CMK (cell line): ENCODE measurements at places on chromosomes 16 and 17.

- DNase-seq = no peak
Observed at GRCh38 chr16:8972843-8973586, 9.3 kb upstream of the USP7 start.

- DNase-seq = no peak
Observed at GRCh38 chr16:695355-696089, 5.3 kb upstream of the WDR24 start.

GRCh38 chr17:77464988-77465357, 324.2 kb downstream of the SEC14L1 start:
- no peak for DNase-seq

- no peak for DNase-seq
Observed at GRCh38 chr17:6126768-6127167, 56.6 kb downstream of the WSCD1 start.

GRCh38 chr17:56880571-56880970, 33.3 kb downstream of the TRIM25 start:
- DNase-seq = no peak

DNA sequence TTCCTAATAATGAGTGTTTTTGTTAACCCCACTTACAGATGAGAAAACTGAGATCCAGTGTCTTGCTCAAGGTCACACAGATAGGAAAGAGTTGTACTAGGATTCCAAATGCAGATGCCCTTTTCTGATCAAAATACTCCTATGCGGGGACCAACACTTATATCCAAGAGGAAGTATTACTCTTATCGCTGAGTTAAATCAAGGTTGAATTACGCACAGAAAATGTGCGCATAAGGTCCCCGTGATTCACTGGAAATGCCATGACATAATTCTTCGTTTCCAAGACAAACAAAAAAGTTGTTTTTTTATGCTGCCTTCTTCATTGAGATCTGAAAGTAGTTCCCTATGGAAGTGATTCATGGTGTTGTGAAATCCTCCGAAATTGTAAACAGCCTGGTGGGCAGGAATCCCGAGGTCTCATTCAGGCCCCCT, 463.8 kb upstream of the HSBP1 start:
- DNase-seq = no peak

- no peak for DNase-seq
Observed at GRCh38 chr17:27407916-27408864, 48.1 kb upstream of the KSR1 start.

DNA sequence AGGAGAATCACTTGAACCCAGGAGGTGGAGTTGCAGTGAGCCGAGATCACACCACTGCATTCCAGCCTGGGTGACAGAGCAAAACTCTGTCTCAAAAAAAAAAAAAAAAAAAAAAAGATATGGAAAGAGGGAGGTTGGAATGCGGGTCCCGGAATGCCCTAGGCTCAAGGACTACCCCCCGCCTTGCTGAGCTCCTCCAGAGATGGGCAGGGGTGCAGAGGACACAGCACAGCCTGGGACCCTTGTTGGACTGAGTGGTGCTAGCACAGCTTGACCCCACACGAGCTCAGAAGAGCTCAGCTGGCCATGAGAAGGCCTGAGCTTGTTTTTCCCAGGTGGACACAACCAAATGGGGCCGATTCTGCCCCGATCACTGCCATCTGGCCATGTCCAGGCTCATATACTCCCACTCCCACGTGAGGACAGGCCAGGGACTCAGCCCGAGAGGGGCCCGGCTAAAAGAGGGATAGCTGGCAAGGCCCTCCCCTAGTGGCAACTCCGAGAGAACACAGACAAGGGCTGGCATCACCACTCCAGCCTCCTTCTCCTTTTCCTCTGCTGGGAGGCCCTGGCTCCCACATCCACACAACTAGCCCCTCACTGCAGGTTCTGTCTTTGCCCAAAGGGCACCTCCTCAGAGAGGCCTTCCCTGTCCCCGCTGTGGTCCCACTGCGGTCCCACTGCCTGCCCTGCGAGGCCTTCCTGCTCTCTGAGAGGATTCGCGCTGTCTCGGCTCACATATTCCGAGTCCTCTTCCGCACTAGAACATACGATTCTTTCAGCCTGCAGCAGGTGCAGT, 11.0 kb downstream of the SGCA start:
- no peak for DNase-seq
